ENCODE measurements at places on chromosomes 13 and 19.

DNA sequence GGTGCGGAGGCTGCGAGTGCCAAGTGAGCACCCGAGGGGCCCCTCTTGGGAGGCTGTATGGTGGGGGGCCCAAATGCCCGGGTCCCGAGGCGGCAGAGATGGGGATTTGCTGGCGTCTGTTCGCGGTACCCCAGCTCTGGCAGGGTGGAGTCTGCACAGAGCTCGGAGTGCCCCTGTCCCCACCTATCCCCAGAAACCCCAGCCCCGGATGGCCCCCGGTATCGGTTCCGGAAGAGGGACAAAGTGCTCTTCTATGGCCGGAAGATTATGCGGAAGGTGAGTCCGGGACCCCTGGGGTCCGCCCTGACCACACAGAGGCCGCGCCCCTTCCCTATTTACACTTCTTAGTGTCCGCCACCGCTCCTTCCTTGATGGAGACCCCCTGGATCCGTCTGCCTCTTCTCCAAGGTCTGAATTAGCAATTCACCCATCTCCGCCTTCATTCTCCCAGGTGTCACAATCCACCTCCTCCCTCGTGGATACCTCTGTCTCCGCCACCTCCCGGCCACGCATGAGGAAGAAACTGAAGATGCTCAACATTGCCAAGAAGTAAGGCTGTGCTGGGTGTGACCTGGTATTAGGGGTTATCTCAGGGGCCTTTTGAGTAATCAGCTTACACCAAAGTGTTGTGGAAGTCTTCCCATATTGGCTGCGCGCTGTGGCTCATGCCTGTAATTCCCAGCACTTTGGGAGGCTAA is 630 bp downstream of the PNPLA6 start:
- no peak for DNase-seq

- peak; percentile 95 for DNase-seq
These were observed at the start of gene AMER2 for GRCh38 chr13:25171517-25172302. Gene AMER2 (minus strand): TSS chr13:25172288. CDS start chr13:25171619, 669 bp downstream.

DNA sequence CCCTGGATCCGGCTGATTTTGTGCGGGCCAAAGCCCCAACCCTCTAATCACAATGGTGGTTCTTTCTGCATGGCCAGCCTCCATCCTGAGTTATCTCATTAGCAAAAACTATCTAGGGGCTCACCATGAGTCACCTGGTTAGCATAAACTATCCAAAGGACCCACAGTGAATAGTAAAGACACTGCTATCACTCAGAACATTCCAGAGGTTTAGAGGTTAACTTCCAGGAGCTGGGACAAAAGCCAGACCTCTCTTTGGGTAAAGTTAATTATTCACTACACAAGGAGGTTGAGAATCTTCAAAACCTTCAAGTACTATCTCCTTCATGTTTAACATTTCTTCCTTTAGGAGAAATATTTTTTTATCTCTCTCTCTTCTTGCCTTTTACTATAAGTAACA is 18.8 kb upstream of the PPP5C start:
- no peak for DNase-seq

DNA sequence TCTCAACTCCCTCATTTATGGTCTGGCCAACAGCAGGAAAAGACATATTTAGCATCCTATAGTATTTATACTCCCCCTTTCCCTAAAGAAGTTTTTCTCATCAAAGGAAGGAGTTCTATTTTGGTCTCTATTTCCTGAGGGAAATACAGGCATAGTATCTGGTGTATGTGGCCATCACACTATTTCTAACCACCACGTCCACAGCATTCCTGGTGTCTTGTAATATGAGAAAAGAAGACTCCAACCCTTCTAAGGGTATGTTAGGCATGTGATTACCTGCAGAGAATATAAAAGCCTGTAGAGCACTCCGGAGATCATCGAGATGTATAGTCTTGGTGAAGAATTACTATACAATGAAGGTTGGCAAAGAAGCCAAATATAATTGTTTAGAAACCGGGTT is 137.4 kb downstream of the VWA8 start:
- no peak for DNase-seq

DNA sequence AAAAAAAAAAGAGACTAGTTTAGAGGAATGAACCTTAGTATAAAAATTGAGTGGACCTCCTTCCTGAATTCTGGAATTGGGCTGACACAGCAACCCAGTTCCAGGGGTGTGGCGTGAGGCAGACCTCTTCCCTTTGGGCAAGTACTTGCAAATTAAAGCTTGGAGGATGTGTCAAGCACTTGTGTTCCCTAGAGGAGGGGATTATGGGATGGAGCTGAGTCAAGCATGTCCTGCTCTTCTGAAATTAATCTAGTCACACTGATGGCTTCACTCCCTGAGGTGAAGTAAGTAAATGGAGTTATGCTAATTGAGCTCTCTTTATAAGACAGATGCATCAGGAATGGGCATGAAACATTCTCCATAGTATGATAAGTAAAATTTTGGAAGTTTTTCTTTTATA is 107.7 kb upstream of the HTR2A start:
- no peak for DNase-seq

DNA sequence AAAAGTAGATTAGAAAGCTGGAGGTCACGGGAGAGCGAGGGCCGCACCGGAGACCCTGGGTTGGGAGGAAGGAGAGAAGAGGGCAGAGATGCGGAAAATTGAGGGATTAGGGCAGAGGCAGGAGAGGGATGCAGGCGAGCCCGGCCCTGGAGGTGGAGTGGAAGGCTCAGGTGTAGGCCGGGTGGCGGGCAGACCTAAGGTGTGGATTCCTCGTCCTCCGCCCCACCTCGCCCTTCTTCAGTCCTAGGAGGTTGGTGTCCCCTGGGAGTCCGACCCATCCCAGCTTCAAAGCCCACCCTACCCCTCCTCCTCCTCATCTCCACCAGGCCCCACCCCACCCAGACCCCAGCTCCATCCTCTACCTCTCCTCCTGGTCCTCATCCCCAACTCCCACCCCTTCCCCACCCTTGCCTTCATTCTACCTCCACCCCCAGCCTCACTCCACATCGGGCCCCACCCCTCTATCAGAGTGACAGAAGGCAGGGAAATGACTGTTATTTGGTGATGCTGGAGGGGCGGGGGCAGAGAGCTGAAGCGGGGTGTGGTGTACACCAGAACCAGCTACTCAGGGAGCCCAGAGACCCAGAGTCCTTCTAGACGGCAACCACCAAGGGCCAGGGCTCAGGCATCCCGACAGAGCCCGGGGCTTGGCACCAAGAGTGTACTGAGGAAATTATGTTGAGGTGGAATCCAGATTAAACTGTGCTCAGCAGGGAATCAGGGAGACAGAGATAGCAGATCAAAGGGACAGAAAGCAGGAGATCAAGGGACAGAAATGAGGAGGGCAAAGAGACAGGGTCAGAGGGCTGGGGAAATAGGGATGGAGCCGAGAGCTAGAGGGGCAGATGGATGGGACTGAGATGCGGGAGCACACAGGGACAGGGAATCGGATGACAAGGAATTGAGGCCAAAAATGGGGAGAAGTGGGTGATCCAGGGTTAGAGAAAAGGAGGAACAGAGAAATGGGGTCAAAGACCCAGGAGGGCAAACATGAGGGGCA is 6.4 kb downstream of the ERFL start:
- DNase-seq, result no peak

DNA sequence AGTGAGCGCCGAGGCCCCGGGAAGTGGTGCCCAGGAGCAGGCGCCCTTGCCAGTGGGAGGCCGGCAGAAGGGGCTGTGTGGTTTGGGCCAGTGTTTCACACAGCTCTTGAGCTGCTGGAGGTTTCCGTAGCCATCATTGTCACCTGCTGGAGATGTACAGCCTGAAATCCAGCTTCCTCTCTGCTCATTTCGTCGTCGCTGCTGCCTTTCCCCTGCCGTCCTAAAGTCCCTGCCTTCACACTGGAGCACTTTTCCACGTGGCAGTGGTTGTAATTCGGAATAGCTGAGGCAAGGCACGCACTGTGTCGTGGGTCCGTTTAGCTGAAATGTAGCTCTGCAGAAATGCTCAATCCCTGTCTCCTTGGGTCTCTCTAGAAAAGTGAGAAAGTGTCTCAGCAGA is 13.2 kb downstream of the DAZAP1 start:
- DNase-seq, result no peak

GRCh38 chr13:76213423-76213904 is 577.3 kb downstream of the LMO7 start:
- no peak for DNase-seq

DNA sequence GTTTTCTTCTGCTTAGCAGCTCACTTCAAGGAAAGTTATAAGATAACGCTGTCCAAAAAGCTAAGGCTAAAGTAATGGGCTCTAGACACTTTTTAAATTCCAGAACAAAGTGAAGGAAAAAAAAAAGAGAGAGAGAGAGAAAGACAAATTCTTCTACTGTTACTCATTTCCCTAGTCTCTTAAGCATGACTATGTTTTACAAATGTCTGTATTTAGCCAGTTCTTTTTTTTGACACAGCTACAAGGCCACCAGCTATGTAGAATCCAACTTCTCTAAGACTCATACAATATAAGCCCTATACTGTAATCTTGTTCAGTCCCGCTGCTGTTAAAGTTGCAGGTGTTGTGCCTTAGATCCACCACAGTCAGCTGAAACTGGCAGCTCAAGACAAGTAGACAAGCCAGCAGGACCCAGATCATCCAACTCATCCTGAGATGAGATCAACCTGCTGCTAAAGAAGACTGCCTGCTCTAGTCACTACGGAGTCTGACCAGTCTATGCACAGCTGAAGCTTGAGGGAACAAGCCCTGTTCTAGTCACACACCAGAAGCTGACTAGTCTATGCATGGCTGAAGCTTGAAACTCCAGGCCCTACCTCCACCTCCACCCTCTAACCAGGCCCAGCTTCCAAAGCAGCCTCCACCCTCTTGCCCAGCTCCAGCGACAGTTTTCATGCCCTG is 10.3 kb upstream of the ZNF83 start:
- no peak for DNase-seq

- DNase-seq, result no peak
These were observed 23.8 kb upstream of the CBY2 start for GRCh38 chr13:45678282-45678681.

- DNase-seq, result peak; percentile 41
These were observed 223.7 kb downstream of the TBC1D4 start for GRCh38 chr13:75258159-75258782.

DNA sequence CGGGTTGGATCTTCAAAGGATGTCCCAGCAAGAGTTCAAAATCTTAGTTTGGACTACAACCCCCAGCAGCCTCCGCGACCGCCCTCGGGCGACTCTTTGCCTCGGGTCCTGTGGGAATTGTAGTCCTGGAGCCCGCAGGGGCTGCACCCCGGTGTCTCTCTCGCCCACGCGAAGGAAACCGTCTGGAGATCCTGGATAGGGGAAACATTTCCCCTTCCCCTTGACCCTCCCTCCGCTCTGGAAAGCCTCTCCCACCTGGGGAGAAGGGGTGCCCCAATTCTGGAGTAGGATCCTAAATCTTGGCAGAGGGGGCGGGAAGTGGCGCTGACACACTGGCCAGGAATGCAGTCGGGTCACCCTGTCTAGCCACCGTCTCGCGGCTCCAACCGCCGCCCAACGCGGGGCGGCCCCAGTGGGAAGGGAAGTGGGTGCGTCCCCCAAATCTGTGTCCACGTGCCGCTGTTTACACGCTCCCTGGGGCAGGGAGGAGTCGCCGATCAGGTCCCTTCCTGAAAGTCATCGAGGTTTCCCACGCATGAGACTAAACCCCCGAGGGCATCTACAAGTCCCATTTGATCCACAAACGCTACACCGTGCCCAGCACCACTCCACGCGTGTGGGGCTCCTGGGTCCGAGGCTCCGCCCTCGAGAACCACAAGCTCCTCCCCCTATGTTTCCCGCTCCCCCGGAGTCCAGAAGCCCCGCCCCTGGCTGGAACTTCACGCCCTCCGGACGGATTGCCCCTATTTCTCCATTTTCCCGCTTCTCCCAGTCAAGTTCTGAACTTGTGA is 761 bp upstream of the PPP1R13L start:
- DNase-seq, result peak; percentile 90

DNA sequence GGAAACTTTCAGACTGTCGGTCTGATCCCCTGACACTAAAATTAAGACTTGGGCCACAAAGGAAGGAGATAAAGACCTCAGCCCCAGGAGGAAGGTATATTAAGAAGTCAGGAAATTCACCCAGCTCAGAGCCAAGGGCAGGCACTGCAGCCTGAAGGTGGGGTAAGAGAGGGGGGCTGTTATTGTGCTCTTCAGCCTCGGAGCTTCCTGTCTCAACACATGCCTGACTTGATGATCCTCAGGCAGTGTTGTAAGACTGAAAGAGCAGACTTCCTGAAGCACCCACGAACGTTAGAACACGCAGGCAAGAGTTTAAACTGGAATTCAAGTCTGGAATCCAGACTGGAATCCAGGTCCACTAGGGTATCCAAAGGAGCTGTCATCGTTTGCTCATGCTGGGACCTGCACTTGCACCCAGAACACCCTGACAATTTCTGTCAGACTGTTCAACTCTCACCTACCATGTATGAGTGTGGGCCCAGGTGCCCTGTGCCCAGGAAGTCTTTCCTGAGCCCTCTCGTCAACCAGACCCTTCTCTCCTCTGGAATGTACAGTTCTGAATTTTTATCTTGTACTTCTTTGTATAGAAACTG is 10.7 kb upstream of the FLT1 start:
- DNase-seq, result no peak

DNA sequence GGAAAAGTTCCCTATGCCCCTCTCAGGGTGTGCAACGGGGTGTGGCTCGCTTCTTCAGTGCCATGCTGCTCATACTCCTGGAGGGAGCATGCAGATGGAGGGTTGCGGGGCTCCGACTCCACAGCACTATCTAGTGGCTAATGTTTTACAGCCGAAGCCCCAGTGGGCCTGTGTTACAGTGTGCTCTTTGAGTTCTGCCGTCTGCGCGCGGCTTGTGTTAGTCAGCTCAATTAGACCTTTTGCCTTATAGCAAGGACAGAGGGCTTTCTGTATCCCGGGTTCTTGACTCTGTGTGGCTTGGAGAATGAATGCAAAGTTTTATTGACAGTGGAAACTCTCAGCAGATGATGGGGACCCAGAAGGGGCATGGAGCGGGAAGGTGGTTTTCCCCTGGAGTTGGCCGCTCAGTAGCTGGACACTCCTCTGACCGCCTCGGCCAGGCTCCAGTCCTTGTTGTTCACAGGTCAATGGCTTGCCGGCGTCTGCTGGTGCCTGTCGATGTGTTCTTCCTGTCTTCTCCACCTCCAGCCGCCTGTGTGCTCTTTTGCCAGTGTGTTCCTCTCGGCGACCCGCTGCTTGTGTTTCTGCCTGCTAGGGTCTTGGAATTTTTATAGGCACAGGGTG is 383.4 kb downstream of the LMO7 start:
- DNase-seq, result peak; percentile 6

GRCh38 chr19:44745341-44745831 is 3.1 kb upstream of the BCL3 start:
- no peak for DNase-seq
